ENCODE measurements at places on chromosomes 5 and 9.

GRCh38 chr9:100167915-100168654 is 69.0 kb downstream of the INVS start:
- no peak for DNase-seq

GRCh38 chr9:38424918-38425317 is 664 bp upstream of the IGFBPL1 start:
- no peak for DNase-seq

DNA sequence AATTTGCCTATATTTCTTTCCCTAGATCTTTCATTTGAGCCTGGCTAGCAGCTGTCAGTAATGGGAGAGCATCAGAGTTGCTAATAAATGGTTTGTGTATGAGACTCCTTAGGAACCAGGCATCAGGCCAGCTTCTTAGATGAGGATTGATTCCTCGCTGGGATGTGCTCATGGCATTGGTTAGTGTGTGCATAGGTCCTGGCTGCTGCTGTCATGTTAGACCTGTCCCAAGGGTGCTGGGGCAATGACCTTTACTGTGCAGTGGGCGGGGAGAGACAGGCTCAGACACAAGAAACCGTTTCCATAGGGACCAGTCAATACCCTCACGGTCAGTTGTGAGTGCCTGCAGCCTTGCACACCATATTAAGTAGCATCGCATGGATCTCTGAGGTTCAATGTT is 112.3 kb upstream of the NR3C1 start:
- DNase-seq, result no peak

DNA sequence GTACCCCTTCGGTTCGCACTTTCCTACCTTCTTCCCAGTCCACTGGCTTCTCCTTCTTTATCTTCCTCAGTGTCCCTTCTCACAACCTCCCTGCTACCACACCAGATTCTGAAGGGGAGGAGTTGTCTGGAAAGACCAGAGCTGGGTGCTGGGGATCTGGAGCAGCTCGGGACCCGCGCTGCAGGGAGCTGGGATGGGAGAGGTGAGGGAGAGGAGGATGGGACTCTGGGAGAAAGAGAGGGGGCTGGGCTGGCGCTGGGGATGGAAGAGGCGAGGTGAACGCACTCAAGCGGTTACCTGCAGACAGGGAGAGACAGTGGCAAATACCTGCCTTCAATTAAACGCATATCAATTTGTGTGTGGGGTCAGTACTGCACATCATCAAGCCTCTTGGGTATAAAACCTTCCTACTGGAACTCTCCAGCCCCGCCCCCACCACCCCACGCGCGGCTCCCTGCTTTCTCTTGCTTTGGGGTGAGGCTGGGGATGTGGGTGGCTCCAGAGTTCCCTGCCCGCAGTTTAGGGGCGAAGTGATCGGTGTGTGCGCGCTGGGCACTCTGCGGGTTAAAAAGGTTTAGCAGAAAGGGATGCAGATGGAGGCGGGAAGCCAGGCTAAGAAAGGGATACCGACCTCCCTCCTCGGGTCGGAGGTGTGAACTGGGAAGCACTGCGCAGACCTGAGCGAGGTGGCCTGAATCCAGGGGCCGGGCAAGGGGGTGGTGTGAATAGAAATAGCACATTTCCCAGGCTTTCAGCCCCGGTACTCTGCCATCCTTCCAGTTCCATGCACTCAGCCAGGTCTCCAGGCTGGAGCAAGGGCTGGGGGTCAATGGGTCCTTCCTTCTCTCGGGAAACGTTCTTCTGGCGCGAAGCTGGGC is 977 bp upstream of the PAM start:
- no peak for DNase-seq

GRCh38 chr9:129064499-129064908 is 16.4 kb upstream of the DOLPP1 start:
- DNase-seq, result no peak

- no peak for DNase-seq
Measured at GRCh38 chr9:91039125-91039834, 237.7 kb downstream of the SYK start.

DNA sequence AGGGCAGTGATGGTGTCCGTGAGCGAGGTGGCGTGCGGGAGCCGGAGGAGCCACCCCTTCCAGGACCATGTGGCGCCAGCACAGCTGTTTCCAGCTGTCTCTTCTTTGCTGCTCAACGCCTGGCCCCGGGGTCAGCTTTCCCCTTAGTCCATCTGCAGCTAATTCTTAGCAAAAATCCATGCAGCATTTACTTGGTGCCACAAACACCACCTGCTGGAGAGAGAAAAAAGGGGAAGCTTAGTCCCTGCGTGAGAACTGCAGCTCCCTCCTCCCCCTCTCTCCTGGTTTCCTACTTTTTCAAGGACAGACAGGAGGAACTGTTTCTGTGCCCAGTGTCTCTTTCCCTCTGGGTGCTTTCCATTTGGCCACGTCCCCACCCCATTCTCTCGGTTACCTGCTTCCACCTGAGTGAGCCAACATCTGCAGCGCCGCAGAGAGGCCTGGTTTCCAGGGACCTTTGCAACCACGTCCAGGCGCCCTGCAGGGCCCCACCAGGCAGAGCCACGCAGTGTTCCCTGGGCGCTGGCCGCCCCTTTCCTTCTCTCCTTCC is 3.4 kb downstream of the SLC6A19 start:
- DNase-seq, result no peak
